ENCODE measurements at places on chromosomes 5 and 9.

DNA sequence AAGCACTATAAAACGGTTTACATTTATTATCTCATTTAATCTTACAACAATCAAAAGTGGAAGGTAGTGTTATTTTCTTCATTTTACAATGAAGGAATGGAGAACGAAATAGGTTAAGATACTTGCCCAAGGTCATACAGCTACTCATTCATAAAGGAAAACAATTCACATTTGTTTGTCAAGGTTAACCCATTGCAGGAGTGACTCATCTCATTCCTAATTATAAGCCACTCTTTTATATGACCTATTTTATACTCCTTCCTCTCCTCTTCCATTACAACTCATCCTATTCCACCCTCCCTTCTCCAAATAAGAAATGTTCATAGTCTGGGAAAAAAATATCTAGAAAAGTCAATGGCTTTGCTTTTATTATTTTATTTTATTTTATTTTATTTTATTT is 29.6 kb downstream of the CRHBP start:
- DNase-seq, result no peak

GRCh38 chr9:5430912-5431311 is 6.8 kb downstream of the PLGRKT start:
- DNase-seq, result no peak

DNA sequence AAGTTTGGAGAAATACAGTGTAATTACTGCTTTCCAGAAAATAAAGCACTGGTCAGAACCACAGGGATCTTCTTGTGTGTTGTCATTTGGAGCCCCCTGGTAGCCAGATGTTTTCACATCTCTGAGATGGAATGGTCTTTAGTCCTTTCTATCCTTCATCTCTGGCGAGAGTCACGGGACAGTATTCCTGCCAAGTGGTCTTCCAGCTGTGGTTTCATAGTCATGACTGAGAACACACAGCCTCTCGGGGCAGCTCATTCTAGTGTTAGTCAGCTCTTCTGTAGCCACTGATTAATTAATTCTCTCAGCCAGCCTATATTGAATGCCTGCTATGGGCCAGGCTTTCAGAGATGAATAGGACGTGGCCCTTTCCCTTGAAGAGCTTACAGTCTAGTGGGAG is 34.1 kb downstream of the HMGXB3 start:
- DNase-seq, result no peak

DNA sequence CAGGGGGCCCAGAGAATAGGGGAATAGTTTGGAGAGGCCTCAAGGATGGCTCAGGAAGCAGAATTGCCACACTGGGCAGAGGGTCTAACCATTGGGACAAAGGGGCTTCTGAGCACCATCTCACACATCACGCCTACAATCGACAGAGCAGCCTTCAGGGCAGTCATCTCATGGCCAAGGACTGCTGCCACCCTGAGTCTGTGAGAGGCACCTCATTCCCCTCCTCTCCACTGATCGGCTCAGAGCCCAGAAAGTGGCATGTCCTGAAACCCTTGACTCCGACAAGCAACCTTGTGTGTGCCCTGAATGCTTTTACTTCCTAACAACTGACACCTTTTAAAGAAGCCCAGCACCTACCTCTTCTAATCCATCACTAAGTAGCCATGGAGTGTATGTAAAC is 128.9 kb upstream of the PTPN3 start:
- DNase-seq, result no peak

GRCh38 chr5:178984145-178985072 is 10.7 kb downstream of the GRM6 start:
- no peak for DNase-seq

DNA sequence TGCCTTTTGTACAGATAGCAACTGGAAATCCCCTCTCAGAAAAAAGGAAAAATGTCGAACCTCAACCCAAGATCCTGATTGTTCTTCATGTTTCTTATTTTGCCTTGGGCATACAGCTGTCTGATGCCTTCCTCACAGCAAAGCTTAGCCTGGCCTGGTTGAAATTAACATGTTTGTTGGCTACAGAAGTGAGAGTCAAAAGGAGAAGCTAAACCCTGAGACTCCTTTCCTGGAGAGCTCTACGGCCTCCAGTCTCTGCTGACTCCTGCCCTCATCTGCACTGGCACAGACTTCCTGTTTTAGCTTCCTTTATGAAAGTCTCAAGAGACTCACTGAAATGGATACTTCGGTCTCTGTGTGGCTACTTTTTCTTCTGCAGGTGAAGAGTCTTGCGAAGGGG is 186.7 kb downstream of the PARP8 start:
- no peak for DNase-seq

DNA sequence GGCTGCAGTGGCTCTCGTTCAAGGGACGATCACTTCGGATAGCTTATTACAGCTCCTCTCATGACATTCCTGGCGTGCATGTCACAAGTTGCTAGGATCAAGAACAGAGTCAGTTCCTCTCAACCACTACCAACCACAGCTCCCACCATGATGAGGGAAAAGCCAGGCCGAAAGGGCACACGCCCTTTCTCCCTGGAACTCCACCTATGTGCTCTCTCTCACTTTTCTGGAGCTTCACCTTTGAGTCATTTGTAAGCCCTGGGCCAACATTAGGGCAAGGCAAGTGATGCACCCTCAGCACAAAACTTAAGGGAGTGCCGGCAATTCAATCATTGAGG is 1.6 kb downstream of the SPACA9 start:
- DNase-seq, result no peak

DNA sequence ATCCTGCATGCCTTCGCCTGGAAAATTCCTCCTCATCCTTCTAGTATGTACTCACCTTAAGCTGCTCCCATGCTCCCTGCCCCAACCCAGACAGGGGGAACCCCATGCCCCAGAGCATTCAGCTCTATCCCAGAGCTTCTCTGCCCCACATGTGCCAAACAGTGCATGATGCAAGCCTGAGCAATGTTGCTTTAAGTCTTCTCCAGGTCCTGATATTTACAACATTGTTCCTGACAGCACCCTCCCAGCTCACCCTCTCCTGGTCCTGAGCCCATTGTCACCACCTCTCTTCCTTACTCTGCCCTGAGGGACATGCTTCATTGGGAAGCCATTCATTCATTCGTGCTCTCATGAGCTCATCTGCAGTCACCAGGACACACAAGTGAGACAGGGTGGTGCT is 23.4 kb upstream of the BARX1 start:
- no peak for DNase-seq
